Activated naive CD4-positive, alpha-beta T cell treated with anti-CD3 and anti-CD28 coated beads for 36 hours (primary cell): ENCODE measurements at places on chromosomes 7 and 10. TPM values are rescaled to one million over a fixed set of nuclear protein-coding genes. Genes with fewer than 3 reads are reported as not detected.

Gene NT5C3A
- total RNA-seq: 39.5 TPM

Gene TMEM26
- total RNA-seq: not detected

Gene TAF6
- total RNA-seq: 53.5 TPM

Gene ZNHIT1
- 31.7 TPM for total RNA-seq
